DMS79 (cell line): ENCODE measurements at places on chromosomes 12 and 14.

- DNase-seq = no peak
Measured at GRCh38 chr12:6212086-6212485, 11.9 kb downstream of the CD9 start.

DNA sequence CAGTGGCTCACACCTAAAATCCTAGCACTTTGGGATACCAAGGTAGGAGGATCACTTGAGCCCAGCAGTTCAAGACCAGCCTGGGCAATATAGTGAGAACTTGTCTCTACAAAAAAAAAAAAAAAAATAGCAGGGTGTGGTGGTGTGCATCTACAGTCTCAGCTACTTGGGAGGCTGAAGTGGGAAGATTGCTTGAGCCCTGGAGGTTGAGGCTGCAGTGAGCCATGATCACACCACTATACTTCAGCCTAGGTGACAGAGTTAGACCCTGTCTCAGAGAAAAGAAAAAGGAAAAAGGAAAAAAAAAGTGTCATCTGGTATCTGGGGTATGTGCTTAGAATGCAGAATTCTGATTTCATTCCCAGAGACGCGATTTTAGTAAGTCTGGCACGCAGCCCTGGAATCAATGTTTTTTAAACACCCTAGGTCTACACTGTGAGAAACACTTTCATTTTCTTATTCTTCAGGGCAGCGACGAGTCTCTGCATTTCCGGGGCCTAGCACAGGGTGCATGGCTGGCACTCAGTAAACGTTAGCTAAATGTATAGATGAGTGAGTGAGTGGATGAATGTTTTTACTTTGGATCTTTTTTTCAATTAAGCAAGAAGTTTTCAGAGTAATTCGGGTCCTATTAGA, 243.8 kb upstream of the PWP1 start:
- DNase-seq = no peak

GRCh38 chr12:4849115-4849541, 60.6 kb upstream of the KCNA1 start:
- DNase-seq = peak; percentile 21

- DNase-seq = no peak
Measured at GRCh38 chr14:63893701-63894458, 41.1 kb downstream of the SYNE2 start.

GRCh38 chr12:112121780-112122565, 3.4 kb upstream of the TRAFD1 start:
- peak; percentile 74 for DNase-seq

GRCh38 chr14:77012193-77012765, 16.2 kb downstream of the IRF2BPL start:
- no peak for DNase-seq

DNA sequence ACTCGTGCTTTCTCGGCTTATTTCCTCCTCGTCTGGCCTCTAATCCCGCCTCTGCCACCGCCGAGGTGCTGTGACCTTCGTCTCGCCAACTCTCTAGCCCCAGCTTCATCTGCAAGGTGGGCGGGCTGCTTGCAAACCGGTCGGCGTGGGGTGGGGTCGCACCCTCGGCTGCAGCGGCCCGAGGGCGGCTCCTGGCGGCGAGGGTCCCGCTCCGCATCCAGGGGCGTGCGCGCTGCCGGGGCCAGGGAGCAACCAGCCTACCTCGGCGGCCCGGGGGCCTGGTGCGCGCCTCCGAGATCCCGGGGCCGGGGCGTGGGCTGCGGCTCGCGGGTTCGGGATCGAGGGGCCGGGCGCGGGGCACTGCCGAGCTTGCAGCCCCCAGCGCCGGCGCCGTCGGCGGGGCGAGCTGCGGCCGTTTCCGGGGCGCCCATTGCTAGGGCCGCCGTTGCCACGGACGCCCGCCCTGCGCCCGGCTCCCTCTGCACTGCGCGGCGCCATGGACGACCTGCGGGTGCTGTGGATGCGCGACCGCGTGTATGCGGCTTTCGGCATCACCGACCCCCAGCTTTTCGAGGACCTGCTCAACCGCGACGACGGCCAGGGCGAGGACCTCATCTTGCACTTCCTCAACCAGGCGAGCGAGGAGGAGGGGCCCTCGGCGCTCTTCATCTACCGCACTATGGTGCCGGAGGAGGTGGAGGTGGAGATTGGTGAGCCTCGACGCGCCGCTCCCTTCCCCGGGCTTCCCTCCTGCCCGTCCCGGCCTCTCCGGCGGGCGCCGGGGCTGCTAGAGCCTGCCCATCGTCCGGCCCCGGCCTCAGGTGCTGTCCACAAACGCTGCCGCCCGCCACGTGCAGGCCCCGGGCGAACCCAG, at the start of gene DNAH10:
TSS of gene DNAH10 (plus strand) at position 461 of the 874 bp plus-strand sequence. CDS start at position 497, 36 bp downstream.
- peak; percentile 20 for DNase-seq

- no peak for DNase-seq
Measured at GRCh38 chr12:70467918-70468733, 102.0 kb downstream of the KCNMB4 start.

DNA sequence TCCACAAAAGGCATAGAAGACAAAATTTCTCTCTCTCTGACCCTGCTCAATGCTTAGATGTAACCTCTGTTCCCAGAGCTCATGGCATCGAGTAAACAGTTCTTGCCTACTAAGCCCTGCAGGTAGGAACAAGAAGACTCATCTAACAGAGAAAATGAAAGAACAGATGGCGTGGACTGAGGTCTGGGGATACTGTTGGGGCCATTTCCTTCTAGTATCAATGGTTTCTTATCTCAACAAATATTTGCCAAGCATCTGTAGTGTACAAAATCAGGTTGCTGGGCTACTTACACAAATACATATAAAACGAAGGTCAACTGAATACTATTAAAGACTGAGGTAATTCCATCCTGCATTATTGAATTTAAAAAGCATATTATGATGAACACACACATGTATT, 93.3 kb downstream of the RIMBP2 start:
- DNase-seq = no peak

DNA sequence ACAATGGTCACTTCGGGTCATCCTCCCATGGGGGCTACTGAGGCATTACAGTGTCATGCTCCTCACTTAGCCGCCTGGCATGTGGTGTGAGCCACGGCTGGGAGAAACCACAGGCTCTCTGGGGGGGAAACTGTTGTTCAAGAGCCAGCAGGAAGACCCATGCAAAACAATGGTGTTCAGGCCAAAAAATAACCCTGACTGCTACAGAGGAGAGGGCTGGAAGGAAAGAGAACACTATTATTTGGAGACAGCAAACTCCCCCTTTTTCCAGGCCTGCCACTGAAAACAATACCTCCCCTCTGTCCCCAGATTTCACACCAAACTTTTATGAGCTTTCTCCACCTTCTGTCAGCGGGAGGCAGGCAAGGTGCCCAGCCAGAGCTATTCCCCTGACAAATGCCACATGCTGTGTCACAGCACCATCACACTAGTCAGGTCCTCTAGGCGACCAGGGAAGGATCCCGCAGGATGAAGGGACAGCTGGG, 83.7 kb downstream of the CHGA start:
- no peak for DNase-seq

- peak; percentile 45 for DNase-seq
Measured at GRCh38 chr14:73058922-73059673, 764 bp downstream of the RBM25 start.

- DNase-seq = no peak
Measured at GRCh38 chr12:109879351-109880042, 844 bp downstream of the GLTP start.

DNA sequence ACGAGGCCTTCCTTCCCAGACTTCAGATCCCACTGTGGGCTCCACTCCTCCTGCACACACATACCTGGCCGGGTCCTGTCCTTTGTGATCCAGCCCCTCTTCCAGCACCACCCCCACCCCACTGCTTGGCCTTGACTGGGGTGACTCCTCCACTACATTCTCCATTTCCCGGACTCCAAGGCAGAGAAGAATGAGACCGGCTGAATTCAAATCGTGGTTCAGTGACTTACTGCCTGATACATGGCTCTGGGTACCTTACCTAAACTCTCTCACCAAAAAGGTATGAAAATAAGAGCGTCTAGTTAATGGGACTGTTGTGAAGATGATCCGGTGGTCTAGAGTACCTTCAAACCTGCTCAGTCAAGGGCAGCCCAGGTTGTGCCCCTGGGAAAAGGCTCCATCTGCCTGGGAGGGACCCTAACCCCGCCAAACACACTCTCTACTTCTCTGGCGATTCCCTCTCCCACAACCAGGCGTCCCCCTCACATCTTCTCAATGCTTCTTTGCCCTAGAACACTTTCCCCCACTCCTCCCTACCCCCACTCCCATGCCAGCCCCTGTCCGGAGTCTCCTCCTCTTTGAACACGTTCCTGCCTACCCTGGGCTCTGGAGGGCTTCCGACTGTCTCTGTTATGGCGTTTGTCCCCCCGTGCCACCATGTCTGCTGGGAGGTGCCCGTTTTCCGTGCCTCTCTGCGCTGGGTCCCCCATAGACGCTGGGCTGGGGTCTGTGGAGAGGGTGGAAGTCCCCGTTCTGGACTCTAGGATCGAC, 1.5 kb upstream of the ZBTB42 start:
- DNase-seq = no peak

GRCh38 chr14:101173698-101174521, 270.4 kb upstream of the RTL1 start:
- DNase-seq = peak; percentile 66
